ENCODE measurements at places on chromosomes 1 and 21.

GRCh38 chr21:45450423-45451090 is 45.6 kb downstream of the COL18A1 start:
- no peak for DNase-seq

GRCh38 chr1:96808191-96808590 is 86.6 kb downstream of the PTBP2 start:
- no peak for DNase-seq

DNA sequence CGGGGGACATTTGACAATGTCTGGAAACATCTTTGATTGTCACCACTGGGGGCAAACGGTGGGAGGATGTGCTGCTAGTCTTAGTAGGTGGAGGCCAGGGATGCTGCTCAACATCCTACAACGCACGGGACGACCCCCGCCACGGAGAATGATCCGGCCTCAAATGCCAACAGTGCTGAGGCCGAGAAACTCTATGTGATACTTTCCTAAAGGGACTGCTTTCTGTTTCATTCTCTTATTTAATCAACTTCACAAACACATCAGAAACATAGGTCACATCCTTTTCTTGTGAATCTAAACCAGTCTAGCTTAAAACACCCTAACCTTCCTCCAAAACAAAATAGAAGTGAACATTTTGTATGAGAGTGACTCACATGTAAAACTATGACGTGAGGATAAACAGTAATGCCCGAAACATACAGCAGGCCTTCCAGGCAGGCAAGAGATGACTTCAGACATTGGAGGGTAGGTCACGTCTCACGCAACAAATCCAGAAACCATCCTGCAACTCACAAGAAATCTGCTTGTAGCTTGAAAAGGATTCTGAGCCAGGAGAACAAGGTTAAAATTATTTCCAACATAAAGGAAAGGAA is 37.2 kb upstream of the ETS2 start:
- peak; percentile 59 for DNase-seq

GRCh38 chr1:40344597-40344996 is 27.5 kb upstream of the COL9A2 start:
- DNase-seq = no peak

GRCh38 chr21:27571706-27572105 is 604.8 kb upstream of the ADAMTS5 start:
- peak; percentile 87 for DNase-seq

DNA sequence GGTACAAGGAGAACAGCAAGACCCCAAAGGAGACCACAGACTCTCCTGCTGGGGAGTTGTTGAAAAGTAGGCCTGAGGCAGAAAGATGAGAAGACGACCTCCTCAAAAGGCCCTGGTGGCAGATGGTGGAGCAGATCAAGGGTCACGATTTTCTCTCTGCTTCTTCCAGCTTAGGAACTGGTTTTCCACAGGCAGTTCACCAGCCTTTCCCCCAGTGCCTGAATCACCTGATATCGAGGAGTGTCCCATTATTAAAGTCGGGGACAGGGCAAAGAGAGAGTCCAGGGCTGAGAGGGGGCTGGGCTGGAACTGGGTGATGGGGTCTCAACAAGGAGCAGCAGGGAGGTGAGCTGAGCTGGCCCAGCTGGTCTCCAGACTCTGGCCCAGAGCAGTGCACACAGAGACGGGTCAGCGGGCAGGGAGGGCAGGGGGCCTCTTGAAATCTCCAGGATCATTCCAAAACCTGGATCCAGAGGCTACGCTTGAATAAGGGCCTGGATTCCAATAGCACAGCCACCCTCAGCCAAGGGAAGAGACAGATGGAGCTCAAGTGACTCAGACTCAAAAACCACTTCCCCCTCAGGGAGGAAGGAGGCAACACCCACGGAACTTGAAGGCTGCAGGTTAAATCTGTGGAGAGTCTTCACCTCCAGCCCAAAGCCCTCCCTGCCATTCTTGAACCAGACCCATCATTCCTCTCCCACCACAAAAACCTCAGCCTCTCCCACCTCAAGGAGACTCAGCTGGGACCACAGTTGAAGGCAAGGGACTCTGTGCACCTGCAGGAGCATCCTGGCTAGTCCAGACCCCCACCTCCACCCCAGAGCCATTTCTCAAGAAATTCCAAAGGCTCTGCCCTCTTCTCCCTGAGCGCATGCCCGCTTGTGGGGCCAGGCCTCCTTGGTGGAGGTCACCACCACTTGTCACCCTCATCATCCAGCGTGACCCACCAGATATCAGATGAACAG is at the start of gene S100A5:
Gene S100A5 (minus strand): TSS at position 541 of the 968 bp plus-strand sequence. CDS start 743 bp downstream, outside the sequence.
- no peak for DNase-seq

- DNase-seq = no peak
Measured at GRCh38 chr1:17197696-17198095, 7.2 kb upstream of the PADI1 start.

Measured in epithelial cell of prostate (primary cell).